ENCODE measurements at places on chromosomes 4 and X. TPM values are rescaled to one million over a fixed set of nuclear protein-coding genes. Genes with fewer than 3 reads are reported as not detected.

The SFRP2 gene
- total RNA-seq: 214 TPM

The IGFBP7 gene
- total RNA-seq: not detected

The MAGEA2 gene
- total RNA-seq: 0.50 TPM

The MAGEA4 gene
- 2.8 TPM for total RNA-seq

The REELD1 gene
- not detected for total RNA-seq

The ITIH6 gene
- total RNA-seq: not detected

The PPBP gene
- total RNA-seq: 0.35 TPM

The JCHAIN gene
- not detected for total RNA-seq

Data from GM23338 (cell line).